ENCODE measurements at places on chromosomes 1 and 21.

- DNase-seq = no peak
Measured at GRCh38 chr1:29285771-29286170, 49.4 kb downstream of the PTPRU start.

DNA sequence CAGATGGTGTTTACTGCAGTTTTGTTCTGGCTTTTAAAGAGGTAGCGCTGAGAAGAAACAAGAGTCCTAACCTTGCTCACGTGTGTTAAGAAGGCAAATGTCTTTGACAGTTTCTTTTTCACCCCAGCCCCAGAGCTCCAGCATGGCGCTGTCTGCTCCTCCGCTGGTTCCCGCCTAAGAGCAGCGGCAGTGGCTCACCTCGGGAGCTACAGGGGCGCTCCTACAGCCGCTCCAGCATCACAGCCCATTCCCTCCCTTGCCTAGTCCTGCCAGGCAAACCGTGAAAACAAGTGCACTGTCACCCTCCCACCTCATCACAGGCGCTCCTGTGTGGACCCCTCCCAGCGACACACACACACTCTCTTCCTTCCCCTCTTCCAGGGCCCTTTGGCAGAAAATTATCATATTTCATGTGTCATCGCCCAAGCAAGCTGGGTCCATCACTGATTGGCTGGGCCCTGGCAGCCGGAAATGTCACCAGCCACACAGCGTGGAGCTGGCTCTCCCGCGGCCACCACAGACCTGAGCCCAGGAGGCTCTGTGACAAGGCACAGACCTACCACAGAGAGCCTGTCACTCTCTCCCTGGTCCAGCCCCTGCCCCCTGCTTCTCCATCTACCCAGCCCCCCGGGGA is 1.2 kb upstream of the HIVEP3 start:
- peak; percentile 70 for DNase-seq

GRCh38 chr1:156676820-156677615 is at the start of gene NES:
NES (minus strand) TSS chr1:156677407; CDS start chr1:156677264, 143 bp downstream.
- no peak for DNase-seq

DNA sequence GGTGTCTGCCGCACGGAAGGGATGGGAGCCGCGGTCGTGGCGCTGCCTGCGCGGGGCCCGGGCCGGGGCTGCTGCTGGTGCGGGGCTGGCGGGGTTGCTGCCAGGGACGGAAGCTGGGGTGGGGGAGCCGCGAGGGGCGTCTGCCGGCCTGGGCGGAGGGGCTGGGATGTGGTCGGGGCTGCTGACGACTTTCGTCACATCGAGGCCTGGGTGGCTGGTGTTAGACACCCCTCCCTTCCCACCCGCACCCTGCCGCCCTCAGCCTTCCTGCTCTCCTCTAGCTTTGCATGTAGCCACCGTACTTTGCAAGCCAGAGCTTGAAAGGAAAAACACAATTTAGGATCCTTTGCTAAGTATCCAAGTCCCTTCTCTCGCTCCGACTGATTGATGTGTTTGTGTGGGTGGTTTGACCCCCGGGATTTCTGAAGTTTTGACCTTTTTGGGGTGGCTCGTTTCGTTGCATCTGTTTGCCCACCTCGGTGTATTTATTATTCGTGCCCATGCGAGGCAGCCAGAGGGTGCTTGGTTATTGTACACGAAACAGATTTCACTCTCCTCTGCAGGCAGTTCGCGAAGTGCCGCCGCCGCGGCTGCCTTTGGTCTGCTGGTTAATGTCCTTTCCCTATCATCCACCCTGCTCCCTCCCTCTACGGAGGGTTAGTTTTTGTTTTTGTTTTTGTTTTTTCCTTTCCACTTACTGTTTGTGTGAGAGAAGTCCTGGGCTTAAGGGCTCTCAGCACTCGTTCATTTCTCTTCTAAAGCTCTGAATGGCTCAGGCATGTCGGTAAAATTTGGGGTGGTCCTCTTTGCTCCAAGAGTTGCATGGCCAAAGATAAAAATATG is 868 bp downstream of the C1orf21 start:
- peak; percentile 44 for DNase-seq

- DNase-seq = no peak
Measured at GRCh38 chr21:25370311-25370744, 237.0 kb downstream of the MRPL39 start.

DNA sequence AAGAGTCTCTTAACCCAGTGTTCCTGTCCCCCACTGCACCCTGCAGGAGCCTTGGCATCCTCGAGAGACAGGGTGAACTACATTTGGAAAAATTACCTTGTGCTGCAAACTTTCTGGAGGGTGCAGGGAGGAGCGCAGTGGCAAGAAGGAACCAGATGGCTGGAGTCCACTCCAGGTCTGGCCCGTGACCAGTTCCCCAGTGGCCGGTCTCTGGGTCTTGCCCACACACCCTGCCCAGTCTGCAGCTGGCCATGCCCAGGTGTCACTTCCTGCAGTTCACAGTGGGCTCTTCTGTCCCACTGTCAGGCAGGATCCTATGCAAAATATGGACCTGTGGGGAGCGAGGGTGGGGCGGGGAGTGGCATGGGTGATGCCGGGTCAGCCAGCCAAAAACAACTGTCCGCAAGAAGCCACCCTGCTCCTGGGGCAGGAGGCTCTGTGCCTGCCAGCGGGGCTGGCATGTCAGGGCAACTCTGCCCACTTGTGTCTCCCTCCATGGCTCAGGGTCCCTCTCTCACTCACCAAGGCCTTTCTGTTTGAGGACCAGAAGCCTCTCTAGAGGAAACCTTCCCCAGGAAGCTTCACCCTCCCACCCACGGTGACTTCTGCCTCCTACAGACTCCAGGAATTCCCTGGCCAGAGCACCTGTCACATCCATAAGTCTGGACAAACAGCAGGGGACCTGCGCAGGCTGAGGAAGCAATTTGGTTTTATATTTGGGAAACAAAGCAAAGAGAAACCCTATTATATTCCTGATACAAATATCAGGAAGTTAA is 55.6 kb downstream of the KIF21B start:
- DNase-seq = no peak

DNA sequence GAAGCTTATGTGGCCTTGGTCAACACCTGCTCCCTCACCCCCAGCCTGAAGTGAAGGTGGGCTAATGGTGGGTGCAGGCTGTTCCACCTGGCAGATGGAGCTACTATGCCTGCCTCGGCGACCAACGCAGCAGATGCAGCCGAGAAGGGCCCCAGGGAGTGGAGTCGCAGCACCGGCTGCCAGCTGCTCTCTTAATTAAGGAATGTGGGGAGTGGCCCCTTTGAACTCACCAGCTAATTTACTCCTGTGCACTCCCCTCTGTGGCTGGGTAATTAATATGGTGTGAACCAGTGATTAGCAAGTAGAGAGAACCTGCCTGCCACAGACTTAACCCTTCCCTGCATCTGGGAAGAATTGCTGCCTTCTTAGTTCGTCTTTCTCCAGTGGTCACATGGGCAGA is 3.3 kb upstream of the SLAMF8 start:
- no peak for DNase-seq
